ENCODE measurements at places on chromosomes 11 and 22.

DNA sequence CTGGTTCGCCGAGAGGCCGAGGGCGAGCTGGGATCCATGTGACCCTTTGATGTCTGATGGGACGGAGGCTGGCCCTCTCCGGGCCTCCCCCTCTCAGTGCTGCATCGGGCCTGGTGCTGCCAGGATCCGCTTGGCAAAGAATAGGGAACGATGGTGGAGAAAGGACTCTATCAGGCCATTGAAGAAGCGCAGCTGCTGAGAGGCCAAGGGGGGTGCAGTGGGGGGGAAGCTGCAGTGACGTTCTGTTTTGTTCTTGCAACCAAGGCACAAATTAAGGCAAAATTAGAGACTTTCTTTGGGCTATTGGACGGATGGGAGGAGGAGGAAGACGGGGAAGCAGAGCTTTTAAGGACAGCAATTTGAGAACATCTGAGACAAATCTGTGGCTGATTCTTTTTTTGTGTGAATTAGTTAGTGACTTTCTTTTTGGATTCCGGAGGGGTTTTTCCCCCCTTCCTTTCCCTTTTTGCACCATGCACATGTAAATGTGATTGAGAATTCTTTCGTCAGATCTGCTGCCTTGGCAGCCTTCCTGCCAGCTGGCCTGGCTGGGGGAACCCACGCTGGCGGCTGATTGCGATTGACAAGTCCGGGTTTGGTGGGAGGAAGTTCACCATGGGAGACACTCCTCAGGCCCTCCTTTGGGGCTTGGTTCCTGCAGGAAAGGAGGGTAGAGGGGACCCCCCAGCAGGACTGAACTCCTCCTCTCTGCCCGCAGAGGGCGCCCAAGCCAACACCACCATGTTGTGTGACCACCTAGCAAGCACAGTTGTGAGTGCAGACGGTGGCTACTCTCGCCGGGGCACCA lies 214.6 kb downstream of the NTM start:
- peak; percentile 7 for DNase-seq

DNA sequence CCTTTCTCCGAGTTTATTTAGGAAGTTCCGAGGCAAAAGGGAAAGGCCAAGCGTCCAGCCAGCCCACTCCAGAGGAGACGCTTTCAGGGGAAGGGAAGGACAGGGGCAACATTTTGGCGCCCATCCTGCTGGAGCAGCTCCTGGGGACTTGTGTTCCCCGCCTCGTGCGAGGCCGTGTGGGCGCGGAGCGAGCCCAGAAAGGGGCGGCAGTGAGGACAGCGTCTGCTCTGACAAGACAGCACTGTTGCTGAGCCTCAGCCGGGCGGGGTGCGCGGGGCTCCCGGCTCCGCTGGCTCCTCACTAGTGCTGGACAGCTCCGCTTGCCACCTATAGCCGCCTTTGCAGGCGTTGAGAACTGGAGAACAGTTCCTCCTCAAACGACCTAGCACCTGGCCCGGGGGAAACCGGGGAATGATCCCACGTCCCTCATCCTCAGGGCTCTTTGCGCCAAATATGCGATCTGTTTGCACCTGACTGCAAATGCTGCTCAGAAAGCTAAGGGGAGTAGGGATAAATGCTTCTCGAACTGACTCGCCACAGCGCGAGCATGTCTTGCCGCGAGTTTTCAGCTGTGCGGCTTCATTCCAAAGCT lies 722 bp upstream of the GUCY1A2 start:
- peak; percentile 14 for DNase-seq

GRCh38 chr11:69360606-69361005 lies 66.7 kb downstream of the MYEOV start:
- DNase-seq: no peak

DNA sequence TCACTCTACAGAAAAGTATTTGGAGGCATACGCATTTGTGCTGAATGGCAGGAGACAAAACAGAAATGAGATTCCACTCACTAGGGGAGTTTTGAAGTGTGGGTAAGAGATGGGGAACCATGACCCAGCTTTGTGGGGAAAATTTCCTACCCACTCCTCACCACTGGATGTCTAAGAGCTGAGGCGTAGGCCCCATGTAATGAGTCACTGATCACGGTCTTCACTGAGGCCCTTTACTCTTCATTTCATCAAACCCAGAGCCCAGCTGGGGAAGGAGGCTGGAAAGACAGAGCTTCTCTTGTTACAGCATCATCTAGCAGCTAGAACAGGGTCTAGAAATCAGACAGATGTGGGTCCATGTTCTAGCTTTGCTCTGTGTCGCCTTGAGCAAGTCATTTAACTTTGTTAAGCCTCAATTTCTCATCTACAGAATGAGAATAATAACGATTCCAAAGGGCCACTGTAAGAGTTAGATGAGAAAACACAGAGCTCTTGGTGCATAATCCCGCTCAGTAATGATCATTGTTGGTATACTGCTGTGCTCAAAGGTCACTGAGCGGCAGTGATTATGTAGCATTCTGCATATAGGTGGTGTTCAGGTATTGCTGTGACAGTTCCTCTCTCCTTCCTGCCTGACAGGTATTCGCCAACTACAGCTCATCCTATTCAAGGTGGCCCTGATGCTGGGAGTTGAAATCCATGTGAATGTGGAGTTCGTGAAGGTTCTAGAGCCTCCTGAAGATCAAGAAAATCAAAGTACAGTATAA lies 97.2 kb downstream of the MICAL2 start:
- no peak for DNase-seq

- DNase-seq: no peak
These were observed 49.3 kb downstream of the HIRA start for GRCh38 chr22:19382240-19382639.

DNA sequence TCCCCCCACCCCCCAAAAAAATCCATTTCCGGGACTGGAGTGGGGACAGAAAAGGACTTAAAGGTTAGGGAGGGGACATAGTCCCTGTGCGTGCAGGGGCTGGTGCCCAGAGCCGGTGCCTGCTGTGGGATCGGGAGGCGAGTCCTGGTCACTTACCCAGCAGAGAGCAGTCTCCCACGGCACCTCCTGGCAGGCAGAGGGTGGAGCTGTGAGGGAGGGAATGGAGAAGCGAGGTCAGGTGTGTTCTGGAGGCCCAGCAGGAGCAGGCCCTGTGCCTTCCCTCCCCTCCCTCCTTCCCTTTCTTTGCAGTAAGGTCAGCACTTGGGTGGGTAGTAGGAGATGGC lies 28.4 kb downstream of the SHANK3 start:
- DNase-seq: no peak

DNA sequence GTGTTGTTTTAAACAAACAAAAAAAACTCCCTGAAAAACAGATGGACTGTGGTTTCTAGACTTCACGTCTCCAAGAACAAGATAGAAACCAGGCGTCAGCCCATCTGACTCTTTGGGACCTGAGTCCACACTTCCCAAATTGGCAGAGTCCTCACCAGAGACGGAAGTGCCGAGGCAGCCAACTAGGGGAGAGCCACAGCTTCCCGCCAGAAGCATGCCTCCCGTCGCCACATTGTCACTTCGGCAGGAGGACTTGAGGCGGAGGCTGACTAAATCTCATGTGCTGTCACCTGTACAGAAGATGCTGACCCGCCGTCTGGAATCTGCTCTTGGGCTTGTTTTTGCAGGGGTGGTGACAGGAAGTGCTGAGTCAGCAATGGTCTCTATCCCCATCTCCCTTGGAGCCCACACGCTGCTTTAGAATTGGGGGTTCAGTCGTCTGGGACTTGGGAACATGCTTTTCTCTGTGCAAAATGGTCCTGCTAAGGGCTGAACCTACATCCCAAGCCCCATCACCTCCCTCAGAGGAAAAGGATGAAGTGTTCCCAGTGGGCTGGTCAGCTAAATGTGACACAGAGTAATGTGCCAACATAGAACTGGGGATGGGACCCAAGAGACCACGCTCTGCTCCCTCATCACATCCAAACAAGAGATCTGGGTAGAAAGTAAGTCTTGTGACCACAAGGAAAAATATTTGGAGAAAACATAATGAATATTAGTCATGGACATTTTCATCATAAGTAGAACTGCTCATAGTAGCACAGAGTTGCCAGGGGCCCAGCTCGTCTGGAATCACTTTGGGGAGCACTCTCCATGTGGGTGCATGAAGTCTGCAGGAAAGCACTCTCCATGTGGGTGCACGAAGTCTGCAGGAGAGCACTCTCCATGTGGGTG lies 152.9 kb downstream of the SNX19 start:
- DNase-seq: peak; percentile 49

DNA sequence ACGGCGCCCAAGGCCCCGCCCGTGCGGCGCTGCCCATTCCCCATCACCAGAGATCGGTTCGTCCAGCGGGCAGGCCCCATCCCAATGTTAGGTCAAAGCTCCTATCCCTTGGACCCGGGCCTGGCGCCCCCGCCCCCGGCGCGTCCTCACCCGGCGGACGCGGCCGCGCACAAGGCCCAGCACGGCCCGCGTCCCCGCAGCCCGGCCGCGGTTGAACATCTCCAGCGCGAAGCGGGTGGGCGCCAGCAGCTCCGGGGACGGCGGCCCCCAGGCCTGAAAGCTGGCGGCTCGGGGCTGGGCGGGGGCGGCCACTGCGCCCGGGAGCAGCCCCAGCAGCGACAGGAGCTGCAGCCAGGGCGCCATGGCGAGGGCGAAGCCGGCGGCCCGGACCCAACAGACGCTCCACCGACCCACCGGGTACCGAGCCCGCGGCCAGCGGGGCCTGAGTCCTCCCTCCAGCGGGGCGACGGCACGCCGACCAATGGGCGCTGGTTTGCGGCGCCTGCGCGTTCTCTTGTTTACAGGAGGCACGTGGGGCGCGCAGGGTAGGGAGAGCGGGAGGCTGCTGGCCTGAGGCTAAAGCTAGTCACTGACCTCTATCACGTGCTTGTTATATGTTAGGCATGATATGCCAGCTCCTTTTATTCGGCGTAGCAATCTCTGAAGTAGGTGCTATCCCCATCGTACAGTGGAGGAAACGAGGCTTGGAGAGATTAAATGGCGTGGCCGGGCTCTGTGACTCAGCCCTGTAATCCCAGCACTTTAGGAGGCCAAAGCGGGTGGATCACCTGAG lies at the start of gene CTSF:
Gene CTSF, minus strand, starts transcription at position 483 of the 793 bp plus-strand sequence. Its CDS starts 120 bp downstream, at position 363.
- DNase-seq: peak; percentile 74

GRCh38 chr11:93020248-93021046 lies 51.0 kb downstream of the MTNR1B start:
- DNase-seq: no peak

DNA sequence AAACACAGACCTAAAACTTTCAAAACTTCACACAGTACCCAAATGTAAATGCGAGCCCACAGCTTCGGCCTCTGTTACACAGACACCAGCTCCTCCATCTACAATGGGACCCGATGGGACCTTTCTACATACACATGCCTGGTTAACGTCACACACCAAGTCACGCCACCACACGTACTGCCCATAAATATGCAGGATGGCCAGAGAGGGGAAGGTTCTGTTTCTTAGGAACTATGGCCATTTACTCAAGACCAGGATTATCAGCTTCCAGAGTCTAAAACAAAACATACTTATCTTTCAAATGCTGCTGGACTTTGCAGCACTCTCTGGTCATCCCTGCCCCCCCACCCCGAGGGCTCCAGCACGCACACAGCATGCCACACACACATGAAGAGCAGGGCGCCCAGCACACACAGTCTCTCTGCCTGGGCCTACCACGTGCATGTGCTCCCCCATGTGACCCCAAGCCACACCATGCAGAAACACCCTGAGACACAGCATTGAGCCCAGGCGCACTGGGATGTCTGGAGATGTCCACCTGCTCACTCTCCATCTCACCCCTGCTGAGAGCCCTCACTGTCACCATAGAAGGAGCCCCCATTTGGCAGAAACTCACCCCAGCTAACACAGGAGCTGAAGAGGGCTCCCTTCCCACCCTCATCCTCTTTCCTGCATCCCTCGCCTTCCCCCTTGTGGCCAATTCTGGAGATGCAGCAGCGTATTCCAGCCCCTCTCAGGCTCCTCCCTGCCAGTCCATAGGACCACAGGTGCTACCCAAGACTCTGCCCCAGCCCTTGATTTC lies 61.8 kb downstream of the SLC22A12 start:
- DNase-seq: peak; percentile 86

DNA sequence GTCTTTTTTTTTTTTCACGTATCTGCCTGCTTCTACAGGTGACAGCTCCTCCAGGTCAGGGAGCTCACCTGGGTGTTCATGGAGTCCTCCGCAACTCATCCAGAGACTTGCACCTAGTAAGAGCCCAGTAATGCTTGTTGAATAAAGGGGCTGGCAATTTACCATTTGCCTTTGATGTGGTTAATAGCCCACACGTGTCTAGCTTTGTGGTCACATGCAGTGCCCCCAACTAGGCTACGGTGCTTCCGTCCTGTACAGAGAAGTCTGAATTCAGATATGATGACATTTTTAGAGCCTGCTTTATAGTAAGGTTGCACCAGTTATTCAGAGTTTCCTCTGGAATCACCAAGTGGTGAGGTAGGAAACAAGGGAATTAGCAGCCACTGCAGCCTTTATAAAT lies 199.4 kb upstream of the MTMR2 start:
- no peak for DNase-seq

DNA sequence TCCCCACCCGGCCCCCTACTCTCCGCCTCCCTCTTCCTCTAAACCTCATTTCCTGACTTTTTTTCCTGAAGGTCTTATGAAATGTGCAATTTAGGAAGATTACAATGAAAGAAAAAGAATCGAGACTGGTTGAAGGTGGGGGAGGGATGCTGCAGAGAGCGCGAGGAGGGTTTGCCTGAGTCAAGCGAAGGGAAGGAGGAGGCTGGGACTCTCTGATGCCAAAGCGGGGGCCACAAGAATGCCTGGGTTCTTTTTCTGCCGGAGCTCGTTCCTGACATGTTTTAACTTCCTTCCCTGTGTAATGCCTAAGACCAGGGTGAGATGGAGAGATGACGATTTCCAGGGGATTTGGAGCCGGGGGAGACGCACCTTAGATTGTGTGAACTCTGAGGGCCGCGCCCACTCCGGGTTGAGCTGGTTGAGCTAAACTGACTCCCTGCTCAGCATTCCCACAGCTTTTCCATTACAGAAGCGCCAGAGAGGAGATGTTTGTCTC lies 270.5 kb upstream of the SORL1-AS1 start:
- no peak for DNase-seq

GRCh38 chr11:103737747-103738146 lies 298.7 kb upstream of the DDI1 start:
- DNase-seq: no peak

DNA sequence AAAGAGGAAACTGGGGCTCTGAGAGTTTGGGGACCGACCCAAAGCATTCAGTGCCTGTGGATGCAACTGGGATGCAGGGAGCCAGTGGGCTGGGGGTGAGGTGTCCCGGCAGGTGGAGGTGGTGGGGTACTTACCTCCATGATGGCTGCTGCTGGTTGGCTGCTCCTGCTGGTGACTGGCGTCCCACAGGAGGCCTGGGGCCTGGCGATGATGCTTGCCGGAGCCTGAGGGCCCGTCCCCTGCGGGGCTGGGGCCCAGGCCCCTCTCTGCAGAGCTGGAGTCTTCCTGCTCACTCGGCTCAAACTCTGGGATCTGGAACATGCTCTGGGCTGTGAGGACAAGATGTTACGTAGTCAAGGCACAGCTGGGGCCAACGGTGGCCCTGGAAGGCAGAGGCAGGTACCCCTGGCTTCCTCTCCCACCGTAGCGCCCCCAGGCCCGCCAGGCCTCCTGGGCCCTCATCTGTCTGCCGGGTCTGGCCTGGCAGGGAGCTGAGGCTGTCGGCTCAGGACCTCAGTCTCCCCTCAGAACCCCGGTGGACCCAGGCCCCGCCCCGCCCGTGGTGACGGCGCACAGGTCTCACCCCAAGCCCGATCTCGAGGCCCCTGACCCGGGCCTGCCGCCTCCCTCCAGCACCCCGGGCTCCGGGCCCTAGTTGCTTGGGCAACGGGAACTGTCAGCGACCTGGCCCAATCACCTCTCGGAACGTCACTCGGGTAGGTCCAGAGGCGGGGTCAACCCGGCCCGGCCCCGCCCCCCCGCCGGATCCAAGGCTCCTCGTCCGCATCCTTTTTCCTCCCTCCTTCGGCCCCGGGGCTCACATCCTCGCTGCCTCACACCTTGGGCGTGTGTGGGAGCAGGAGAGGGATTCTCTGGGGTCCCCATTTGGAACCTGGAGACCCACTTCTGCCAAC lies at the start of gene BAD:
Gene BAD, minus strand, starts transcription at position 618 of the 914 bp plus-strand sequence. Its CDS starts 297 bp downstream, at position 321.
- peak; percentile 98 for DNase-seq

Measured in RPMI8226 (cell line).